ENCODE measurements at places on chromosomes 16 and 17. TPM values are rescaled to one million over a fixed set of nuclear protein-coding genes. Genes with fewer than 3 reads are reported as not detected.
A peak's percentile ranks its signal among the peaks of the same experiment; 100 is the strongest.

GRCh38 chr16:22685459-22685830 lies 128.5 kb upstream of the HS3ST2 start:
- no peak overlapping the region for H3K27ac ChIP-seq
- H3K27me3 ChIP-seq, result peaks cover 4% of the 10 kb centered on the region
- H3K36me3 ChIP-seq, result no peaks in the 10 kb centered on the region
- no peak overlapping the region for H3K4me3 ChIP-seq
- H3K4me1 ChIP-seq, result peaks cover 2% of the 10 kb centered on the region

- H3K27ac ChIP-seq, result no peak overlapping the region
- H3K27me3 ChIP-seq, result no peaks in the 10 kb centered on the region
- no peak overlapping the region for H3K4me3 ChIP-seq
- no peaks in the 10 kb centered on the region for H3K4me1 ChIP-seq
- no peak for DNase-seq
Measured at GRCh38 chr17:250487-251300, 69.2 kb upstream of the DOC2B start.

DNA sequence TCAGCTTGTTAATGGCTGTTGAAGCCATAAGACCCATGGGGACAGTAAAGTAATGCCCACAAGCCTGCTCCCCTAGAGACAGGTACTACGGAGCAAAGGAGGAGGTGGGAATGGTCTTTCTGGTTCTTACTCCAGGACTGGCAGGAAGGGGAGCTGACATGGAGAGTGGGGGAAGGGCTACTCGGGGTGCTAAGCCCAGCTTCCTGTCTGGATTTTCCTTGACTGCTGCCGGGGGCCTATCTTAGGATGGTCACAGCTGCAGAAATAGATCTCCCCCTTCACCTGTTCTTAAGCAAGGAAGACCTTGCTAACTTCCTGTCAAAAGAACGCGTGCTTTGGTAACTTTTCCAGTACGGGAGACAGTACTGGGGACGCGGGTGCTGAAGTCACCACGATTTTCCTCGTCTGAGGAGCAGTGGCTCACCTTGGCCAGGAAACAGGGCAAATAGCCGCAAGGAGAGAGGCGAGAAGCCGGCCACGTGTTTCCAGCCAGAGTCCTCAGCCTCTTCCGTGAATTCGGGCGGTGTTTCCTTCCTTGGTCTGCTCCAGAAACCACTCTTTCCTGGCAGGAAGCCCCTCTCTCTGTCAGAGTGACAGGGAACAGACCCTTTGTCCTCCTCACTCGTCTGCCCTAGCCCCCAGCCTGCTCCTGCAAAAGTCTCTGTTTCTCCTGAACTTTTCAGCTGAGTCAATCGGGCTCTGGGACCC lies 656 bp upstream of the PRR29 start:
- no peak for DNase-seq
- H3K36me3 ChIP-seq, result no peaks in the 10 kb centered on the region
- H3K4me3 ChIP-seq, result peak overlapping the region; percentile 88
- H3K27ac ChIP-seq, result no peak overlapping the region
- H3K4me1 ChIP-seq, result peaks cover 1% of the 10 kb centered on the region

- no peak for DNase-seq
- H3K36me3 ChIP-seq, result no peaks in the 10 kb centered on the region
- peaks cover 4% of the 10 kb centered on the region for H3K4me1 ChIP-seq
- no peak overlapping the region for H3K27ac ChIP-seq
Measured at GRCh38 chr16:11325404-11326083, 19.7 kb upstream of the RMI2 start.

DNA sequence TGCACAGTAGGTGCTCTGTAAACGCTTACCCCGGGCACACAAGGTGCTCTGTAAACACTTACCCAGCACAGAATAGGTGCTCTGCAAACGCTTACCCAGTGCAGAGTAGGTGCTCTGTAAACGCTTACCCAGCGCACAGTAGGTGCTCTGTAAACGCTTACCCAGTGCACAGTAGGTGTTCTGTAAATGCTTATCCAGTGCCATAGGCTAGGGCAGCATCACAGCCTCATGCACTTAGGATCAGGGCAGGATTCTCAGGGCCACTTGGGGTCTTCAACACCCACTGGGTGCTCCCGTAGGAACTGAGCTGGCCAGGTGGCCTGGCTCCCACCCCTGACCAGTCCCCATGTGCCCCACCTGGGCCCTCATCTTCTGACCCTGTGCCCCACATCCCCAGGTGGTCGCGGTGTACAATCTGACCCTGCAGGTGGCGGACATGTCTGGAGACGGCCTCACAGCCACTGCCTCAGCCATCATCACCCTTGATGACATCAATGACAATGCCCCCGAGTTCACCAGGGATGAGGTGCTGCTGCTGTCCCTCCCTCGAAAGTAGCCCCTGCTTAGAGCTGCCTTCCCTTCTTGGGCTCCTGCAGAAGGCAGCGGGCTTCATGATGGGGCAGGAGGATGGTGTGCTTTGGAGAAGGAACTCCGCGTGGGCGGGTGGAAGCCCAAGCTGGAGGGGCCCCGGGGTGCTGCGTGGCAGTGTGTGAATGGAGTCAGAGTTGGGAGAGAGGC lies 13.1 kb downstream of the SLC22A31 start:
- H3K27ac ChIP-seq, result peak overlapping the region; percentile 93
- H3K36me3 ChIP-seq, result no peaks in the 10 kb centered on the region
- H3K4me3 ChIP-seq, result no peak overlapping the region
- H3K27me3 ChIP-seq, result peaks cover 38% of the 10 kb centered on the region
- no peaks in the 10 kb centered on the region for H3K4me1 ChIP-seq
- peak; percentile 33 for DNase-seq

DNA sequence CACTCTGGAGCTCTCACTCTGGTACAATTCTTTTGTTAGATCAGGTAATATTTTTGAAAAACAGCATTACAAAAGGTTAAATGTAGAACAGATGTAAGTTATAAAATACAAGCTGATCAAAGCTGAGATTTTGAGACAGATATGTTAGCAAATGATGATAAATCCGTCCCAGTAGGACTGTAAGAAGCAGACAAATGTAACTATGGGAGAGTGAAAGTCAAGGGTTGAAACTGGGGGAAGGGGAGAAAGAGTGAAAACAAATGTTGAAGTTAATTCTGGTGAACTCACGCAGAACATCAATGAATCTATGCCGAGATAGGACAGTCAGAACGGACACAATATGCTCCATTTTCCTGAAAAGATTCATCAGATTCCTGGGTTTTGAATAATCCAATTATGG lies 298.9 kb upstream of the IRX5 start:
- no peaks in the 10 kb centered on the region for H3K36me3 ChIP-seq
- H3K27ac ChIP-seq, result no peak overlapping the region
- peaks cover 56% of the 10 kb centered on the region for H3K27me3 ChIP-seq
- no peak for DNase-seq
- H3K4me3 ChIP-seq, result no peak overlapping the region

GRCh38 chr17:31433091-31433790 lies 41.8 kb downstream of the RAB11FIP4 start:
- H3K36me3 ChIP-seq, result no peaks in the 10 kb centered on the region
- no peak overlapping the region for H3K4me3 ChIP-seq
- peaks cover 24% of the 10 kb centered on the region for H3K27me3 ChIP-seq
- H3K4me1 ChIP-seq, result peaks cover 6% of the 10 kb centered on the region
- DNase-seq, result no peak

- peaks cover 15% of the 10 kb centered on the region for H3K27me3 ChIP-seq
- H3K36me3 ChIP-seq, result peaks cover 3% of the 10 kb centered on the region
- H3K27ac ChIP-seq, result no peak overlapping the region
- H3K4me1 ChIP-seq, result peaks cover 26% of the 10 kb centered on the region
- no peak for DNase-seq
- peak overlapping the region; percentile 97 for H3K4me3 ChIP-seq
Measured at GRCh38 chr17:28572259-28573039, 1.1 kb upstream of the PIGS start.

DNA sequence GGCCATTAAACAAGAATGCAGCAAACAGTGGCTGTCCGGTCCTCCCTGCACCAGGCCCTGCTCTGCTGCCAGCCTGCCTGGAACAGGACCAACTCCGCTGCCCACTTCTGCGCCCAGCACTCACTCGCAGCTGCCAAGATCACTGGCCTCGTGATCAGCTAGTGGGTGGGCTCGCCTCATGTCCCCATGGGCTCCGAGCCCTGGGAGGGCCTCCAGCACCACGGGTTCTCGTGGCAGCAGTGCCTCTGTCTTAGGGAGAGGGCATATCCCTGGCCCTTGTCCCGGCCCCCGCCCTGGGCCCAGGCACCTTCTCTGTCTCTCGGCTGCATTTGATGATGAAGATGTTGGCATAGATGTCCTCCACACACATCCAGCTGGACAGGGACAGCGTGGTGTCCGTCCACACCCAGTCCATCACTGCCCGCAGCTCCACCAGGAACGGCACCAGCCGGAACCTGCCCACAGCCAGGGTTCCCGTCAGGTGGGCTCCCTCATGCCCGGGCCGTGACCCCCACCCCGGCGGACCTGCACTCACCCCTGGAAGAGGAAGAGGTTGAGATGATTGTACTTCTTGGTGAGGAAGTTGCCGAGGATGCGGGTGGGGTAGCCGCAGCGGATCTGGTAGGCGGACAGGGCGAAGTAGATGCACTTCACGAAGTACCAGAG lies 13.1 kb downstream of the CTU2 start:
- no peak for DNase-seq
- no peak overlapping the region for H3K27ac ChIP-seq
- no peak overlapping the region for H3K4me3 ChIP-seq

GRCh38 chr16:11105038-11105903 lies 150.7 kb downstream of the SOCS1 start:
- peaks cover 27% of the 10 kb centered on the region for H3K4me1 ChIP-seq
- no peaks in the 10 kb centered on the region for H3K27me3 ChIP-seq
- H3K36me3 ChIP-seq, result no peaks in the 10 kb centered on the region
- no peak overlapping the region for H3K4me3 ChIP-seq
- DNase-seq, result no peak

DNA sequence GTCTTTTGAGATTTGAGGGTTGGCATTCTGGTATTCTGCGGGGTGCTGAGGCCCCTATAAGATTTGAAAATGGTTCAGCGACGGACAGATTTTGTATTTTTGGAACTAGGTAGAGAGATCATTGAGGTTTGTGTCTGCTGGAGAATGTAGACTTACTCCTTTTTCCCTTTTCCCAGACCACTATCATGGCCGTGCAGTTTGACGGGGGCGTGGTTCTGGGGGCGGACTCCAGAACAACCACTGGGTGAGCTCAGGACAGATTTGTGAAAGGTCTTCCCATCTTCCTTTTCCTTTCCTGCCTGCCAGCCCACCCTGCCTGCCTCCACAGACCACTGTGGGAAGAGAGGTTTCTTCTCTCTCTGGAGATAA lies 572 bp downstream of the PSMB6 start:
- DNase-seq, result no peak
- peaks cover 3% of the 10 kb centered on the region for H3K27me3 ChIP-seq
- peak overlapping the region; percentile 100 for H3K4me3 ChIP-seq
- H3K4me1 ChIP-seq, result peaks cover 7% of the 10 kb centered on the region

DNA sequence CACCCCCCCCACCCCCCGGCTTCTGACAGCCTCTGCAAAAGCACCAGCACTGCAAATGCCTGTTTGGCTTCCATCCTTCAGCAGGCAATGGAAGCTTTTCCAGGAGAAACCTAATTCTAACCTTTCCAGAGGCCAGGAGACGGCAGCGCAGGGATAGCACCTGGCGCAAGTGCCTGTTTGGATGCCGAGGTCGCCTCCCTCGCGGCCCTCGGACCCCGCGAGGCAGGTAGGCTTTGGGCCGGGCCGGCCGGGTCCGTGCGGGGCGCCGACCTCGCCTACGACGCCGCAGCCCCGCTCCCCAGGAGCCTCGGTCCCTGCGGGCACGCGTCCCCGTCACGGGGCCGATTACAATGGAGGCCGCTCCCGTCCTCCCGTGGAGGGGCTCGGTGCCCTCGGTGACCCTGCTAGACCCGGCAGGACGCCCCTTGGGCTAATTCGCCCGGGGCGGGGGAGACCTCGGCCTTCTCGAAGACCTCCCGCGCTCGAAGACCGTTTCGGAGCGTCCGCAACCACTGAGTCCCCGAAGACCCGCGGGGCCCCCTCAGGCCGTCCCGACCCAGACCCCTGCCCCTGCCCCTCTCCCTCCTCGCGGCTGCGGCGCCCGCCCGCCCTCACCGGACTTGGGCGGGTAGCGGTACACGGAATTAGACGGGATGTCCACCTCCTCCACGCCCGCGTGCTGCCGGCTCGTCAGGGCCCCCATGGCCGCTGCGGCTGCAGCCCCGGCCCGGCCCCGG lies 587 bp downstream of the RNF157 start:
- peak; percentile 18 for DNase-seq
- H3K27me3 ChIP-seq, result peaks cover 6% of the 10 kb centered on the region
- peak overlapping the region; percentile 74 for H3K4me3 ChIP-seq
- peak overlapping the region; percentile 77 for H3K27ac ChIP-seq
- no peaks in the 10 kb centered on the region for H3K36me3 ChIP-seq
- peaks cover 23% of the 10 kb centered on the region for H3K4me1 ChIP-seq

- H3K27me3 ChIP-seq, result no peaks in the 10 kb centered on the region
- no peaks in the 10 kb centered on the region for H3K4me1 ChIP-seq
- no peaks in the 10 kb centered on the region for H3K36me3 ChIP-seq
- no peak overlapping the region for H3K27ac ChIP-seq
- no peak for DNase-seq
- no peak overlapping the region for H3K4me3 ChIP-seq
Measured at GRCh38 chr17:63405741-63406261, 40.3 kb downstream of the CYB561 start.

DNA sequence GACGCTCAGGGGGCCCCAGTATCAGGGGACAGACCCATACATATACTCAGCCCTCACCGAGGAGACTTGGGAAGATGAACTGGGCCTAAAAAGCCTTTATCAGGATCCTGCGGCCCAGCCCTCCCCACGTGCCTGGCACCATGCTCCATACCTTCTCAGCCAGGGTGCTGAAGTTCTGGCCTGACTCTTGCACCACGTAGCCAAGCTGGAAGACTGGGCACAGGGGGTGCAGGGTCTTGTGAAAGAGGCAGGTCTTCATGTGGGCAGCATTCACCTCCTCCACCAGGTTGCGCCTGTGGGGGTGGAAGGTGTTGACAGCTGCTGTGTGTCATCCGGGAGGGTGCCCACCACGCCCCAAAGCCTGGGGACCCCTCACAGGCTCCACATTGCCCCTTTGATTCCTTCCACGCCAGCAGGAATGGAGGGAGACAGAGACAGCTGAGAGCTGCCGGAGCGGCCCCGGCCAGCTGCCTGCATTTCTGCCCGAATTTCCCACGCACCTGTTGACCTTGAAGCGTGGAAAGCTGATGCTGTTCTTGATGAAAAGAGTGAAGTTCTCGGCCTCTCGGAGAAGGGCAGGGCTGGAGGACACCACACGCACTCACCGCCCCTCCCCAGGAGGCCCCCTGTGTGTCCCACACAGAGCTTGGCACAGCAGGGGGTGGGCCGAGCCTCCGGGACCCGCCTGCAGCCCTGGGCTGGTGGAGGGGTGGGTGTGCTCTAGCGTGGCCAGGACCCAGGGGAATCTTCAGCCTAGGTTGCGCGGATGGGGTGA lies 10.4 kb upstream of the CAMKK1 start:
- no peaks in the 10 kb centered on the region for H3K36me3 ChIP-seq
- H3K4me1 ChIP-seq, result peaks cover 2% of the 10 kb centered on the region
- no peak for DNase-seq
- no peak overlapping the region for H3K27ac ChIP-seq
- no peak overlapping the region for H3K4me3 ChIP-seq
- peaks cover 9% of the 10 kb centered on the region for H3K27me3 ChIP-seq

- H3K27me3 ChIP-seq, result peaks cover 12% of the 10 kb centered on the region
- no peaks in the 10 kb centered on the region for H3K4me1 ChIP-seq
- H3K27ac ChIP-seq, result no peak overlapping the region
- DNase-seq, result no peak
- H3K36me3 ChIP-seq, result no peaks in the 10 kb centered on the region
Measured at GRCh38 chr17:70184770-70185169, 15.4 kb downstream of the KCNJ2 start.

KRTAP2-2 gene
- not detected for total RNA-seq

CD79B gene
- not detected for total RNA-seq

ZNF75A gene
- total RNA-seq, result 57.4 TPM

CCL16 gene
- not detected for total RNA-seq

CSH2 gene
- total RNA-seq, result not detected

CDH8 gene
- 5.4 TPM for total RNA-seq

TMUB2 gene
- total RNA-seq, result 48.5 TPM

CCL15 gene
- total RNA-seq, result 0.29 TPM
